Mesothelial cell of epicardium (in vitro differentiated cells): ENCODE measurements at places on chromosomes 6 and 20.
A peak's percentile ranks its signal among the peaks of the same experiment; 100 is the strongest.

- no peak for DNase-seq
Observed at GRCh38 chr6:139230391-139230840, 61.4 kb downstream of the TXLNB start.

- DNase-seq: no peak
Observed at GRCh38 chr6:24692848-24693592, 25.9 kb downstream of the C6orf62 start.

- no peak for DNase-seq
Observed at GRCh38 chr6:3355358-3356055, 96.8 kb downstream of the PSMG4 start.

- DNase-seq: no peak
Observed at GRCh38 chr6:39333644-39334438, 11.3 kb upstream of the KCNK16 start.

DNA sequence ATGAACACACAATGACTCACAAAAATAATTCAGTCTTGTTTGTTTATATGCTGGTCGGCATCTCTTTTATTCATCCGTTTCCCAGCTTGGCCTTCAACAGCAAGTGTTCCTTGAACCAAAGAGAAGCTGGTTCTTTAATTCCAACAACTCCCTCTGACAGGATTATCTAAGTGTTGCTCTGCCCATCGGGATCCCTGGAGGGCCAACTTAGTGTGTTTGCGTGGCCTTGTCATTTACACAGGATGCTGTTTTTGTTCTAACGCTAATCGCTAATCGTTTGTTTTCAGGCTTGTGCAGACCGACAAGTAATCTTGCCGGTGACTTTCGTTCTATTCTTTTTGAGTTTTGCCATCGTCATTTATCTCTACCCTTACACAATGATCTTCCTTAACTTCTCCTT lies 267.4 kb upstream of the EXOC2 start:
- DNase-seq: no peak

GRCh38 chr6:140001005-140001404 lies 626.6 kb upstream of the CITED2 start:
- no peak for DNase-seq

DNA sequence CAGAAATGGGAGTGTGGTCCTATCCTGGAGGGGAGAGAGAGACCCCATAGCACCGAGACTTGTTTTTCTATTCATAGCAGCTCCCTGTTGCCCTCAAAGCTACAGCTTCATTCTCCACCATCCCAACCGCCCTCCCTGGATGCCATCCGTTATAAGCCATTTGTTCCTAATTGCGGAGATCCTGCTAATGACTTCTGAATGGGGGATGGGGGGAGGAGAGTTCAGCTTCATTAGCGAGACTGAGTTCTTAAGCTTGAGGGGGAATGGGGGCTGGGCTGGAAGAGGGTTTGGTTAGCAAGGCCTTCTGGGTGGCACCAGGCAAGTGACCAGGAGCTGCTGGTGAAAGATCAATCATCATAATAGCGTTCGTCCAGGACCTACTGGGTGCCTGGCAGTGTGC lies 27.1 kb downstream of the FOXP4 start:
- DNase-seq: no peak

DNA sequence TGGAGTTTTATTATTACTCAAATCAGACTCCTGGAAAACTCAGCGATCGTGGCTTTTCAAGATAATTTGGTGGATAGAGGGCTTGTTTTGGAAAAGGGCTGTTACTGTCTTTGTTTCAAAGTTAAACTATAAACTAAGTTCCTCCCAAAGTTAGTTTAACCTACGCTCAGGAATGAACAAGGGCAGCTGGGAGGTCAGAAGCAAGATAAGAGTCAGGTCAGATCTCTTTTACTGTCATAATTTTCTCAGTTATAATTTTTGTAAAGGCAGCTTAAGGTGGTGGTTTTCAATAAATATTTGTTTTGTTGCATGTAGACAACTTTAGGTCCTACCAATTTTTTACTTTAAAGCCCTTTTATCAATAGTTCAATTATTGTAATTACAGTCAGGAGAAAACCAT lies 9.2 kb upstream of the GABRR2 start:
- no peak for DNase-seq

GRCh38 chr20:20926222-20926905 lies 179.8 kb downstream of the LINC00237 start:
- DNase-seq: no peak

- no peak for DNase-seq
Observed at GRCh38 chr20:37471741-37472235, 49.3 kb upstream of the NNAT start.

GRCh38 chr20:41369673-41370072 lies 3.1 kb upstream of the EMILIN3 start:
- no peak for DNase-seq

DNA sequence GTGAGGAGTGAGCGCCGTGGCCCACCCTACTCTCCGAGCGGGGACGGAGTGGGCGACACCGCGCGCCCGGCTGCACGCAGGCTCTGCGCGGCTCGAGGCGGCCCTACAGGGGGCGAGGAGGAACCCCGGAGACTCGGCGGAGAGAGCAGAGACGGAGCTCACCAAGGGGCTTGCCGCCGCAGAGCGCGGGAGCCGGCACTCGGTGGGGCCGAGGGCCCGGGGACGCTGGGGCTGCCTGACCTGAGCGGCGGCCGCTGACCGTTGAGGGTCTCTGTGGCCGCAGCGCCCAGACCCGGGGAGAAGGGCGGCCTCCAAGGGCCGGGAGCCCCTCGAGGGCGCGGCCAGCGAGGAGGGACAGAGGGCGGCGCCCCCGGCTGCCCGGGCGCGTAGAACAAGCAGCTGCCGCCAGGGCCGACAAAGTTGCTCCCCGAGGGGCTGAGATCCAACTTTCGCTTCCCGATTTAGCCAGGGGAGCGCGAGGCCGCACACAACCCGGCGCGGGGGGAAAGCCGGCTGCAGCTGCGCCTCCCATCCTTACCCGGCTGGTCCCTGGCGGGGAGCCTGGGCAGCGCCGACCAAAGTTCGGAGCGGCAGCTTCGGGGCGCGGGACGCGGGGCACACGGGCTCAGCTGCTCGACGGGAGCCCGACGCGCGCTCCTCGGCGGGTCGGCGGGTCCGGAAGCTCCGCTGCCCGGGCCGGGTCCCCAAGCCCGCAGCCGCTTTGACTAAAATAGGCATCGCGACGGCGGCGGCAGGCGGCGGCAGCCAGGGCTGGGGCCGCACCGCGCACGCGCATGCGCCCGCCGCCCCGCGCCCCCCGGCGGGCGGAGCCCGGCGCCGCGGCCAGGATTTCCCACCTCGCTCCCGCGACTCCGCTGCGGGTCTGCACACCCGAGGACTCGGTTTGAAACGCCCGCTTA lies 43.1 kb downstream of the POPDC3 start:
- peak; percentile 53 for DNase-seq

DNA sequence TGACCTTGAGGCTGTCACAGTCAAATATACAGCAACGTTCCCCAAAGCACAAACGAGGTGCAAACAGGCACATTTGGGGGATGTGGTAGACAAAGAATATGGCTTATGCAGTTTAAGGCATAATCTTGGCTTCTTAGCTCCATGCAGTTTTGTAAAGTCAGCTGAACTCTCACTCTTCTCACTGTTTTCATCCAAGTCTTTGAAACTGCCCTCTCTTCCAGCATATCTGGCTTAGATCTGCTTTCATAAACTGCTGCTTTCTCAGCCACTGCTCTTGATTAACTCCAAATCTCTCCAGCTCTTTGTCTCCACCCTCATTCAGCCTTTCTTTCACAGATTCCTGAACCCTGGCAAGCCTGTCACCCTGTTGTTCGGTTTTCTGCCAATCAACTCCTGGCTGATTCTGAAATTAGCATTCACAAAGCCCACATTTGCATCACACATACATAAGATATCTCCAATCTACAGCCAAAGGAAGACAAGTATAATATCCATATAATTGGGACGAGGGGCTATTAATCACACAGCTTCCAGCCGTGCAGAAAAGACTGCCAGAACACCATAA lies 301.1 kb upstream of the RNF217 start:
- no peak for DNase-seq

DNA sequence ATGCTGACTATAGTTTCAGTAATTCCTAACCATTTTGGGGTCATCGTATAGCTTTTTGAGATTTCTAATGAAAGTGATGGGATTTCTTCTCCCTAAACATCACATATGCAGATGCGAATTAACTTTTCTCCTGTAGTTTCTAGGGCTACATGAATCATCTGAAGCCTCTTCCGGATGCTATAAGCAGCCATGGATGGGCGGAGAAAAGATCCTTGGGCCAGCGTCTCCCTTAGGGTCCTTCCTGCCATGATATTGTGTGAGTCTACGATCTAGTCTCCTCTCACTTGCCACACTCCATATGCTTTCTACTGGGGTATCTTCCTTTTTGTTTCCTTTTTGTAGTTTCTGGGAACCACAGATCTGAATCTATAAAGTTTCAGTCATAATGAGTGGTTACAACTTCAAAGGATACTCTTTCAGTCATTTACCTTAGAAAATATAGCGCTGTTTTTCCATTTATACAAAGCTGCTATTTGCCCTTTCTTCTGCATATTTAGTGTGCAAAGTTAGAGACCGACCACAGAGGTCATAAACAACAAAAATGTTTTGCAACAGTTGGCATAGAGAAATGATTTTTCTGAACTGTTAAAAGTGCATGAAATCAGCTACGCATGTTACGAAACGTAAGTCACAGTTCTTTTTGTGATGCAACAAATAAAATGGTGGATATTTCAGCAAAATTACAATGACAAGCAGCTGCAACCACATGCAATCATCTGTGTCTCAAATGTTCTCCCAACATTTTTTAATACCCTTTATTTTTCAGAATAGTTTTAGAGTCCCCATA lies 396.2 kb upstream of the SLC35B3 start:
- DNase-seq: no peak

DNA sequence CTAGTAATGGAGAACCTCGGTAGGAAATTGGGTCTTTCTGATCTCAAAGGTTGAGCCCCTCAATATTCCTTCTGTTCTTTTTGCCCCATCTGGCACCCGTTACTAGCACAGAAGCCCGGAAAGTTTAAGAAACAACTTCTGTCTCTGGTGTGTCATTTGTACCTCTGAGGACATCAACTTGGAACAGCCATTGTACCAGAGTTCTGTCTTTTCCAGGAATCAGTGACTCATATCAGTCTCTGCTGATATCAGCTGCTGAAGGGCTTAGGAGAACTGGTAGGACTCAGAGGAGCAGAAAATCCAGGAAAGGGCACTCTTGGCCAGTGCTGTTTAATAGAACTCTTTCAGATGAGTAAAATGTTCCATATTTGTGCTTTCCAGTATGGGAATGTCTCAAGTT lies 78.3 kb upstream of the CHD6 start:
- DNase-seq: no peak

- no peak for DNase-seq
Observed at GRCh38 chr6:141925001-141925400, 207.7 kb upstream of the GJE1 start.

GRCh38 chr20:9068841-9069663 lies at the start of gene PLCB4:
Gene PLCB4, plus strand, starts transcription at chr20:9069087. Its CDS starts 238,728 bp downstream, at chr20:9307815.
- DNase-seq: peak; percentile 61

DNA sequence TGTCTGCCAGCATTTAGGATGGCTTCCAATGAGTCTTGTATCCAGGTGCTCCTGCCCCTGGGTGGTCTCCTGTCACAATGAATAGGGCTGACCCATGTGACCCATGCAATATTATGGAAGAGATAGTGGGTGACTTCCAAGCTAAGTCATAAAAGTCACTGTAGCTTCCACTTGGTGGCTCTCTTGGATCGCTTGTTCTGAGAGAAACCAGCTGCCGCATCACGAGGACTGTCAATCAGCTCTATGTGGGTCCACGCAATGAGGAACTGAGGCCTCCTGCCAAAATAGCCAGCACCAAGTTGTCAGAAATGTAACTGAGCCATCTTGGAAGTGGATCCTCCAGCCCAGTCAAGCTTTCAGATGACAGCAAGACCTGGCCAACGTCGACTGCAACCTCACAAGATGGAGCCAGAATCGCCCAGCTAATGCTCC lies 14.9 kb upstream of the MATN4 start:
- DNase-seq: no peak

- DNase-seq: no peak
Observed at GRCh38 chr20:61662968-61663331, 402.7 kb downstream of the TAF4 start.

DNA sequence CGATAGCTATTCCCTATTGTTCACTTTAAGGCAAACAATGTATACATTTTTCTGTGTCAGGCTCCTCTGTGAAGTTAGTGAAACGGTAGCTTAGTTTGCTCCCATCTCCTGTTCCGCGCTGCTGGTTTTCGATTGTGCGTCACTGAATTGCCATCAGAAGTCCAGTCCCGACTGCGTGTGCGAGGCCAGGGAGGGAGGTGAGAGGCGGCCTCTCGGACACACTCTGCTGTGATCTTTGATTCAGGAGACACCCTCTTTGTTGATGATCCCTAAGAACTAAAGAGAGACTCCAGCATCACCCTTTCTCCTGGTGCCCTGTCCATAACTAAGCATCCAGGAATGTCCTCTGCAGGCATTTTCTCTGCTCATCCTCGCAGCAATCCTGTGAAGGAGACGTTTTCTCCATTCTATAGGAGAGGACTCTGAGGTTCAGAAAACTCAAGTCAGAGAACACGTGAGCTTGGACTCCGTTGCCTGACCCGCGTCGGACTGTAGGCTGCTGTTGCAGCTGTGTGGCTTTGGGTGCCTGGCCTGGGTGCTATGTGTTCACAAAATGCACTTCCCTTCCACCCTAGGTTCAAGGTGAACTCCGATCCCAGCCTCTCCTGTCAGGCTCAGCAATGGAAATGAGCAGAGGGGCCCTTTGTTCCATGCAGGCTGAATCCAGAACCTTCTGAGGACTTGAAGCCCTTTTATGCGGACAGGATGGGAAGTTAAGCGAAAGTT lies 24.1 kb upstream of the UNC93A start:
- no peak for DNase-seq

- no peak for DNase-seq
Observed at GRCh38 chr6:146553377-146554135, 9.9 kb downstream of the RAB32 start.

GRCh38 chr6:115665310-115665709 lies 395.4 kb downstream of the FRK start:
- no peak for DNase-seq

GRCh38 chr20:62191781-62192559 lies 9.1 kb downstream of the MTG2 start:
- DNase-seq: no peak

- no peak for DNase-seq
Observed at GRCh38 chr6:71279321-71279720, 9.3 kb upstream of the OGFRL1 start.

DNA sequence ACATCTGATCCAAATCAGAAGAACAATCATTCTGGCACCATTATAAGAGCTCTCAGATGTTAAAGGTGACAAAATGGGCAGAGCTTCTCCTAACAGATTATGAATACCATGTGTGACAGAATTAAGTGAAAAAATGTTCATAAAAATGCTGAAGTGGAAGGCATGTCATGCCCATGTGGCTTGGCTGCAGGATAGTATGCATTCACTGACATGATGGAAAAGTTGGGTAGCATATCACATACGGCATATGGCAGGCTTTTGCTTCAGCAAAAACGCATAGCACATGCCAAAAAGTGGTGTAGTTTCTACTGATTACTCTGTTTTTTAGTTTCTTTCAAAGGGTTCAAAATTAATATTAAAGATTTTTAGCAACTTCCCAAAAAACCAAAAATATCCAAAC lies 731.5 kb upstream of the EPHA7 start:
- DNase-seq: no peak

- no peak for DNase-seq
Observed at GRCh38 chr20:43721429-43722152, 5.2 kb downstream of the GTSF1L start.
